ENCODE measurements at places on chromosomes 1 and 21.

DNA sequence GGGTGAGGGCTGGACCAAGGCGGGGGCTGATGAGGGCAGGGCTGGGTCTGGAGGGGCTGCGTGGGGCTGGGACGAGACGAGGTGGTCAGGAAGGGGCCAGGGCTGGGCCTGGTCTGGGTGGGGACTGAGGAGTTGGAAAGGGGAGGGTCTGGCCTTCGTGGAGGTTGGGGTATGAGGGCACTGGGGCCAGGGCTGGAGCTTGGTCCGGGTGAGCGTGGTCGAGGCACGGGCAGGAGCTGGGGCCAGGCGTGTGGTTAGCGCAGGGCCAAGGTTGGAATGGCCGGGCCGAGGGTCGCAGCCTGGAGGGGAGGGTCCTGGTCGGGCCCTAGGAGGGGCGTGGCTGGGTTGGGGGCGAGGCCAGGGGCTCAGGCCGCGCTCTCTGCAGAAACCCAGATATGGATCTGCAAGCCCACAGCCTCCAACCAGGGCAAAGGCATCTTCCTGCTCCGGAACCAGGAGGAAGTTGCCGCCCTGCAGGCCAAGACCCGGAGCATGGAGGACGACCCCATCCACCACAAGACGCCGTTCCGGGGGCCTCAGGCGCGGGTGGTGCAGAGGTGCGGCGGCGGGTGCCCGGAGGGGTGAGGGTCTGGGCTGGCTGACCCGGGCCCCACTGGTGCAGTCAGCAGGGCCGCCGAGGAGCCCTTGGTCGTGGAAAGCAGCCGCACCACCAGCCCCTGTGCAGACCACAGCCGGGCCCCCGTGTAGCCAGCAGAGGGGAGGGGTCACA is 9.0 kb downstream of the TTLL10 start:
- DNase-seq: no peak

- no peak for DNase-seq
These were observed 453.7 kb downstream of the SIPA1L2 start for GRCh38 chr1:232176222-232176621.

GRCh38 chr1:169106921-169107602 is 572 bp downstream of the ATP1B1 start:
- no peak for DNase-seq

DNA sequence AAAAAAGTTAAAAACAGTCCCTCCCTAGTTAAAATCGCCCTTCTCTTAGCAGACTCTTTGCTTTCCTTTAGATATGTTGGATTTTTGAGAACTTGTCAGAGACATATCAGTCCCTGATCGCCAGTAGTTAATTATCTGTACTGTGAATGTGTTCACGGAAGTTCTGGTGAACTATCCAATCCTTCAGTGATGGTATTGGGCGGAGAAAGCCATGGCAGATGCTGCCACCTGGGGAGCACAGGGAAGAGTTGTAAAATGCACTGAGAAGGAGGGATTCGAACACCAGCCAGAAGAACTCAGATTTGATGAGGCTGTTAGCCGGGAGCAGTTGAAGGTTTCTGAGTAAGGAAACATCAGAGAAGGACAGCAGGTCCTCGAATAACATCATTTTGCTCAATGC is 17.5 kb upstream of the KIF14 start:
- no peak for DNase-seq

DNA sequence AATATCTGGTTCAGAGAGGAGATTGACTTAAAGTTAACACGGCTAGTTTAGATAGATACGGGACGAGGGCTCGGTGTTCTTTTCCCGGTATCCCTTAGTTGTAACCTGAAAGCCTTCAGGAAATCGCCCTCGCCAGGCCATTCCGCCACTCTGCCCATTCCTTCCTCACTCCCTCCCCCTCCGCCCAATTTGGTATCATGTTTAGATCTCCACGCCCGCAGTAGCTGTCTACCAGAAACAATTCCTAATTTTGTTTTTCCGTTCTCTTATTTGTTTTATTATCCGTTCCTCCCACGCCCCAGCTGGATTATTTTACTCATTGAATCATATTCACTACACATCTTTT is 685 bp upstream of the VAMP4 start:
- no peak for DNase-seq

All from HFF-Myc (cell line).